ENCODE measurements at places on chromosomes 2 and 18.
A peak's percentile ranks its signal among the peaks of the same experiment; 100 is the strongest.

GRCh38 chr2:239022437-239023260 lies 174.8 kb downstream of the TWIST2 start:
- no peak for DNase-seq

- DNase-seq = peak; percentile 56
Measured at GRCh38 chr2:26172189-26172870, 558 bp upstream of the GAREM2 start.

GRCh38 chr2:121960251-121960650 lies 204.8 kb downstream of the TSN start:
- DNase-seq = no peak

DNA sequence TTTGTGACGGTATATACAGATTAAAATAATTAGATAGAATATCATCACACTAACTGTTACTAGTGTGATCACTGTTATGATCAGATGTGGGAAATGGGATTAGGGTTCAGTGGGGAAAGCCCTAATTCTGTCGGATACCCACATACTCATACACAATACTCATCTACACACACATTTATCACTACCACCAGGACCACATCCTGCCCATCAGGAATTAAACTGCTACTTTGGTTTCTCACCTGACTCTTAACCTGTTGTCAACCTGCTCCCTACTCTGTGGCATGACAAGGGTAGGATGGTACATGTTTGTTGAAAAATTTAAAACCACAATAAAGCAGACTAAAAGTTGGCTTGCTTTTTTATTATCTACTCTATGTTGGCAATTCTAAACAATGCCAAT lies 24.8 kb upstream of the CYP26B1 start:
- no peak for DNase-seq

GRCh38 chr2:112602917-112603316 lies 18.5 kb downstream of the CHCHD5 start:
- DNase-seq = no peak

DNA sequence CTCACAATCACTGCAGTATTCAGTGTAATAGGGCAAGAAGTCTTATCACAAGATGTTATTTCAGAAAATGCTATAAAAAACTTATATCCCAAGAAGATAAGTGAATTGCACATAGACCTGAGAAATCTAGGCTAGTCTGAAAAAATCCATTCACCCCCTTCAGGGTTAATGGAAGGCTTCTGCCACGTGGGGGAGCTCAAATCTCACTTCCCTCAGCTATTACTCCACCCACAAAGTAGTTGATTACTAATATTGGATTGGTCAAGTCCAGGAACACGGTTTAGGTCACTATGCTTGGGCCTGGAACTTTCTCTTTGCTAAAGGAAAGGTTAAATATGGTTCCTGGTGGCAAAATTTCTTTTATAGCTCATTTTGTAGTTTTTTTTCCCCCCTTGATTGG lies 51.2 kb upstream of the ADAM23 start:
- no peak for DNase-seq

- no peak for DNase-seq
Measured at GRCh38 chr18:29004921-29005320, 828.0 kb upstream of the CDH2 start.

DNA sequence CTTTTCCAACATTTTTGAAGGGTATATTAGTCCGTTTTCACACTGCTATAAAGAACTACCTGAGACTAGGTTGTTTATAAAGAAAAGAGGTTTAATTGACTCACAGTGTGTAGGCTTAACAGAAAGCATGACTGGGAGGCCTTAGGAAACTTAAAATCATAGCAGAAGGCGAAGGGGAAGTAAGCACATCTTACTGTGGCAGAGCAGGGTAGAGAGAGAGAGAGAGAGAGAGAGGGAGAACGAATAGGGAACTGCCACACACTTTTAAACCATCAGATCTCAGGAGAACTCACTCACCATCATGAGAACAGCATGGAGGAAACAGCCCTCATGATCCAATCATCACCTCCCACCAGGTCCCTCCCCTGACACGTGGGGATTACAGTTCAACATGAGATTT lies 420.3 kb downstream of the SOCS6 start:
- DNase-seq = no peak

GRCh38 chr2:57370882-57371585 lies 675.6 kb upstream of the VRK2 start:
- DNase-seq = no peak

DNA sequence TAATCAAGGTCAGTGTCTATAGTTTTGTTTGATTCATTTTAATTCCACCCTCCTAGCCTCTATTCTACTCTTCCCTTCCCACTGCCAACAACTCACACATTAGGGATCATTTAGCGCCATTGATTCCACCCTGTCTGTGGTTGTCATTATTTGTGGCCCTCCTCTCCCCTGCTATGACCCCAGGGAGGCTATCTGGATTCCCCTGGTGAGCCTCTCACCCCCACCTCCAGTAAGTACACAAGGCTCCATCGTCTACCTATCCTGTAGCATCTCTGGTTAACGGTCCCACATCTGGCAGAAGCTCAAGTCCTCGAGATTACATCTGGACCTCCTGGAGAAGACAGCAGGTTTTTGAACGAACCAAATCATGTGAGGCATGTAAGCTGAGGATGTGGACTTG lies 27.4 kb downstream of the UPP2 start:
- DNase-seq = no peak

GRCh38 chr2:111951486-111951885 lies 53.1 kb downstream of the MERTK start:
- DNase-seq = no peak

DNA sequence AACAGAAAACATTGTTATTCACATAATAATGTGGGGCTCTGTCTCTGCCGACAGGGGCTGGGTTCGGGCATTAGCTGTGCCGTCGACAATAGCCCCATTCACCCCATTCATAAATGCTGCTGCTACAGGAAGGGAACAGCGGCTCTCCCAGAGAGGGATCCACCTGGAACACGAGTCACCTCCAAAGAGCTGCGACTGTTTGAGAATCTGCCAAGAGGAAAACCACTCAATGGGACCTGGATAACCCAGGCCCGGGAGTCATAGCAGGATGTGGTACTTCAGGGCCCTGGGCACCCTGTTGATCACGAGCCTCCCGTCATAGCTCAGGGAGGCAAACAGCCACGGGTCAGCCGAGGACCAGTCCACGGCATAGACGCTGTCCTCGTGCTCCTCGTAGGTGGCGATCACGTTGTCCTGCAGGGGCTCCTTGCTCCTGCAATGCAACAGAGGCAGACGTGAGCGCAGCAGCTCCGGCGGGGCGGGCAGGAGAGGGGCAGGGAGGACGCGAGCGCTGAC lies 188.5 kb downstream of the EIPR1 start:
- no peak for DNase-seq

GRCh38 chr2:57740891-57741290 lies 305.7 kb upstream of the VRK2 start:
- no peak for DNase-seq

DNA sequence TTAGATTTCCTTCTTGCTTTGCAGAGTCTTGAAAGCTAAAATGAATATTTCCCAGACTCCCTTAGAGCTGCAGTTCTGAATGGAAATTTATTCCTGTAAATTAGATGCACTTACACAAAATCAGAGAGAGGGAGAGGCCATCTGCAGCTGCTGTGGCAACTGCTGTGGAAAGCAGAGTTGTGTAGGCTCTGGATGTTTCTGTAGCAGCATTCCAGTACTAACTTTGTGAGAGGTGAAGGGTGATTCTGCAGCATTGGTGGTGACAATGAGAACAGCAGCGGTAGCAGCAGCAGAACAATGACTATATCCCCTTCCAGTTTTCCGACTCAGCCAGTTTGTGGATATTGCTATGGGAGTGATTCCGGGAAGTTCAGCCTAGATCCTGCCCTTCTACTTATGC lies 433.0 kb upstream of the REG3G start:
- DNase-seq = no peak

DNA sequence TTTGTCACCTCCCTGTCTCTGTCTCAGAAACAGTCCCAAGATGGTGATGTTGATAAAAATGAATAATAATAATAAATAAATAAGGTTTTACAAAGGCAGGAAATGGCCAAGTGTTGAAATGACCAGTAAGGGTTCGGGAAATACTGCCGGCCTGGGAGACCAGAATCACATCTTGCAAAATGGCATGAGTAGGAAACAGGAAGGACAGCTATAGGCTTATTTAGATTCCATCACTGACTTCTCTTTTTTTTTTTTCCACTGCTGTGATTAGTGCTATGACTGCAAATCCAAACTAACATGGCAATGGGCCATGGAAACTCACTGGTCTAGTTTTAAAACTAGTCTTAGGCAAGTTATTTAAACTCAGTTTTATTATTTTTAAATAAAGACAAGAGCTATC lies 60.6 kb downstream of the SCN1A start:
- DNase-seq = no peak

GRCh38 chr18:34458410-34458977 lies 233.8 kb upstream of the NOL4 start:
- no peak for DNase-seq

DNA sequence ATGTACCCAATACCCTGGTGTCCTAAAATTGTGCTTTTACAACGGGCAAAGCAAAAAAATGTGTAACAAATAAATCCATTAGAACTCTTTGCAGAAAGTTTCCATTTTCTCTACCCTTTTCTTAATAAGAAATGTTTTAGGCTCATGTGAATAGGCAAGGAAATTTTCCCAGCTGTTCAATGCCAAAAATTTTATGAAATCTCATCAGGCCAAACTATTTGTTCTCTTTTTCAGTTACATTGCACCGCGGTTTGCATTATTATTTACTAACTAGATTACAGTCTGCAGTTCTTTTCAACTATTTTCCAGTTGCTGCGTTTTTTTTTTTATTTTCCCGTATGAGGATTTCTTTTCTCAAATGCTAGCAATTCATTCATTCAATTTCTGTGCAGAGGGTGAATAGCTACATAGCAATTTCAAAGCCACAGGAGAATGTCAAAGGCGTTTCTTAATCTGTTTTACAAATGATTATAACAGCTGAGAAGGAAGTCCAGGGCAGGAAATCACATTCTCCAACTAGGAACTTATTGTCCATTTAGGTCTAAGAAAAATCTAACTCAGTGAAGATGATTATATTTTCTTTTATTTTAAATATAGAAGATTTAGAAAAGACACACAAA lies 367.5 kb upstream of the MMADHC start:
- no peak for DNase-seq

- DNase-seq = no peak
Measured at GRCh38 chr18:79302120-79302519, 93.6 kb upstream of the NFATC1 start.

DNA sequence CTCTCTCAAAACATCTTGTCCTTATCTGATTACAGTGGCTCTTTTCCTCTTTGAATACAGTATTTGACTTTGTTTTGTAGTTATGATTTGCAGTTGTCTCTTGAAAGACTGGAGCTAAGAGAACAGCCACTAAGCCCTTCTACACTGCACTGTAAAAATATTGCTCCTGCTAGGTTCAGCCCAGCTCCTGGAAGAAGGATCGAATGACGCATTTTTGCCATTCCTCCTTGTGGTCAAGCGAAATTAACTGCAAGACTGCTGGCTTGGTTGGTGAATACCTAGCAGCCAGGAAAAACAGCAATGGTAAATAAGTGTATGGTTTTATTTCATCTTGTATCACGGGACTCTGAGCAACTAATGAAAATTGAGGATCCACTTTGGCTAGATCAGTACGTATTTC lies 407.8 kb upstream of the CDH2 start:
- DNase-seq = peak; percentile 9

- no peak for DNase-seq
Measured at GRCh38 chr2:117714745-117715417, 99.6 kb upstream of the DDX18 start.

GRCh38 chr2:43985359-43985758 lies 10.4 kb downstream of the LRPPRC start:
- DNase-seq = no peak

- DNase-seq = no peak
Measured at GRCh38 chr2:138090330-138090729, 126.1 kb downstream of the HNMT start.

DNA sequence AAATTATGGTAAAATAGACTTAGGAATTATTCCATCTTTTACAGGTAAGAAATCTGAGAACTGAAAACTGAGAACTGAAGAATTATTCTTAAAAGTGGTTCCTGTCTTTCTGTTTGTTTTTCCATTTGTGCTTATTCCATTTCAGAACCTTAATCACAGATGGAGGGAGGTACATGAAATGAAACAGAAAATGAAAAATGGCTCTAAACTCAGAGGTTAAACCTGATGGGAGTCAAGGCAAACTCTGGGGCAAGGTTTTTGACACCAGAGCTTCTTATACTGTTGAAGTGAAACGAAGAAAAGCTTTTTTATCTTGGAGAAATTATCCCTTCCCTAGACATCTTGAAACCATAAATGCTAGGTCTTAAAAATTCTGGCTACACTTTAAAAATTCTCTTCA lies 182.1 kb downstream of the ZNF804A start:
- no peak for DNase-seq

- DNase-seq = no peak
Measured at GRCh38 chr18:74654638-74655037, 57.0 kb downstream of the ZNF407 start.

- DNase-seq = no peak
Measured at GRCh38 chr2:196566961-196567666, 72.4 kb upstream of the CCDC150 start.
